ENCODE measurements at places on chromosomes 1 and 21. TPM values are rescaled to one million over a fixed set of nuclear protein-coding genes. Genes with fewer than 3 reads are reported as not detected.

DNA sequence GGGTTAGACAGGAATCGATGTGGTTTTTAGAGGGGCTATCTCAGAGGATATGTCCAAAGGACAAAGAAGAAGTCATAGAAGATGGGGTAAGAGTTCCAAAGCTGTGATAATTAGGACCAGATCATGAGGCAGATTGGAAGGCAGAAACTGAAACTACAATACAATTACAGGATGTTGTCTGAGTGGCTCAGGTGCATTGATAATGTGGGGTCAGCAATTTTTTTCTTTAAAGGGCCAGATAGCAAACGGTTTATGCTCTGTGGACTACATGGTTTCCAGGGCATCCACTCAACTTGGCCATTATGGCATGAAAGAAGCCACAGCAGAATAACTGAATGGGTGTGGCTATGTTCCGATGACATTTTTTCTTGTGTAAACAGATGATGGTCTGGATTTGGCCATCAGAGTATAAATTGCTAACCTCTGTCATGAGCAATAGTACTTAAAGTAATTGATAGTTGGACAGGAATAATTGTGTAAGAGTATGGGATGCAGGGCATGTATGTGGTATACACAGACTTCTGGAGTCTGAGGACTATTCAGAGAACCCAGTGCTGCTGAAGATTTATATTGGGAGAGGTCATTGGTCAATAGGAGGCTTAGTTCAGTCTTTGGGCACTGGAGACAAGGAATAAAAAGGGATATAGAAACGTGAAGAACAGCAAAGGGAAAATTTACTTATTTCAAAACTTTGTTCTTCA, 198.4 kb upstream of the ADGRL4 start:
- DNase-seq: no peak

GRCh38 chr1:66982561-66983260, 57.9 kb downstream of the MIER1 start:
- DNase-seq: no peak

GRCh38 chr1:30161953-30162352, 561.4 kb downstream of the MATN1 start:
- DNase-seq: no peak

GRCh38 chr1:218823291-218823900, 350.3 kb upstream of the LYPLAL1 start:
- DNase-seq: no peak

DNA sequence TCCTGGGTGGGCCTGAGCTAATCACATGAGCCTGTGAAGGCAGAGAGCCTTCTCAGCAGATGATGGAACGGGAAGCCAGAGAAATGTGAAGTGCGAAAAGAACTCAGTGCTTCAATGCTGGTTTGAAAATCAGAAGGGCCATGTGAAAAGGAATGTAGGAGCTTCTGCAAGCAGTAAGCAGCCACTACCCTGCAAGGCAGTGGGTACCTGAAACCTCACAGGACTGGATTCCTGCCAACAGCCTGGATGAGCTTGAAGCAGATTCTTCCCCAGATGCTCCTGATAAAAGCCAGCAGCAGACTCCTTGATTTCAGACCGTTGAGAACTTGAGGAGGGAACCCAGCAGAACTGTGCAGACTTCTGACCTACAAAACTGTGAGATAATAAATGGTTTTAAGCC, 158.6 kb downstream of the SYT2 start:
- DNase-seq: no peak

GRCh38 chr1:200739702-200740570, 1.2 kb downstream of the CAMSAP2 start:
- peak; percentile 47 for DNase-seq

GRCh38 chr1:159214149-159214760, 9.6 kb downstream of the ACKR1 start:
- DNase-seq: peak; percentile 31

GRCh38 chr21:14995695-14996490, 68.9 kb downstream of the NRIP1 start:
- DNase-seq: no peak

GRCh38 chr1:39214021-39214713, 9.7 kb downstream of the MACF1 start:
- no peak for DNase-seq

DNA sequence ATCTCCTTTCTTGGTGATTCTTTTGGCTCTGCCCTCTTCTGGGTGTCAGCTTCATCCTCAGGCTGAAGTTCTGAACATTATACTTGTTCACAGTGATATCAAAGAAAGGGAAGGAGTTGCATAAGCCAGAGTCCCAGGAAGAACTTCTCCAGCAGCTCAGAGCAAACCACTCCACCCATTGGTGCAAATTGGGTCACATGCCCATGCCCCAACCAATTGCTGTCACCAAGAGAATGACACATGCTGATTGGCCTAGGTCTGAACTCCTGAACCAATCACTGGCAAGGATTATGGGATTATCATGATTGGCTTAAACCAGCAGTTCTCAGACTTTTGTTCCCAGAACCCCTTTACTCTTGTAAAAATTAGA, 256.5 kb upstream of the TMEM51 start:
- no peak for DNase-seq

Gene CHODL
- 119 TPM for polyA plus RNA-seq

Gene C1orf53
- 1.2 TPM for polyA plus RNA-seq

Gene LRRC39
- polyA plus RNA-seq: 267 TPM
